ENCODE measurements at places on chromosomes 1 and 21.

- DNase-seq, result no peak
Measured at GRCh38 chr1:36824390-36824861, 209.9 kb downstream of the GRIK3 start.

DNA sequence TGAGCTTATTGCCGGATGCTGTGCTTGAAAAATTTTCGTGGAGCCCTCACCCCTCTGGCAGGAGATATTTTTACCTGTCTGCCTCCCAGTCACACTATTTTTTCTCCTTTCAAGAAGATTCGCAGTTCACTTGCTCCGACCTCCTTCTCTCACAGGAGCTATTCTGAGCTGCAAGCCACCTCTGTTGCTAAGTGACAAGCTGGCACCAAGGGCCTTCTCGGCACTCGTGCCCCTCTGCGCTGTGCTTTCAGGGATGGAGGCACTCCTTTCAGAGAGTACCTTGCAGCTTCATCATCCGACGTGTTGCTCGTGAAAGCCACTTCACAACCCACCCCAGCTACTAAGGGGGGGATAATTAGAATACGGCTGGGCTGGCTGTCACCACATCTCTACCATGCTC is 11.6 kb downstream of the SLC6A17 start:
- DNase-seq, result no peak

DNA sequence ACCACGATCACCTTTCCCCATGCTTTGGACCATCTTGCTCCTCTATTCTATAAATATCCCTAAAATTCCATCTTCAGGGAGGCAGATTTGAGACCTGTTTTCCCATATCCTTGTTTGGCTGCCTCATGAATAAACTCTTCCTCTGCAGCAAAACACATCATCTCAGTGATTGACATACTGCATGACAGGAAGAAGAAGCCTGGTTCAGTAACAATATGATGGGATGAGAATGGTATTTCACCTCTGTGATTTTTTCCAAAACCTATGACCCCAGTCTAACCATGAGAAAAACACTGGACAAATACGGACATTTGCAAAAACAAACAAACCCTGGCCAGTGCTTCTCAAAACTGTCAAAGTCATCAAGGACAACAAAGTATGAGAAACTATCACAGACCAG is 53.8 kb upstream of the ZSWIM5 start:
- no peak for DNase-seq

DNA sequence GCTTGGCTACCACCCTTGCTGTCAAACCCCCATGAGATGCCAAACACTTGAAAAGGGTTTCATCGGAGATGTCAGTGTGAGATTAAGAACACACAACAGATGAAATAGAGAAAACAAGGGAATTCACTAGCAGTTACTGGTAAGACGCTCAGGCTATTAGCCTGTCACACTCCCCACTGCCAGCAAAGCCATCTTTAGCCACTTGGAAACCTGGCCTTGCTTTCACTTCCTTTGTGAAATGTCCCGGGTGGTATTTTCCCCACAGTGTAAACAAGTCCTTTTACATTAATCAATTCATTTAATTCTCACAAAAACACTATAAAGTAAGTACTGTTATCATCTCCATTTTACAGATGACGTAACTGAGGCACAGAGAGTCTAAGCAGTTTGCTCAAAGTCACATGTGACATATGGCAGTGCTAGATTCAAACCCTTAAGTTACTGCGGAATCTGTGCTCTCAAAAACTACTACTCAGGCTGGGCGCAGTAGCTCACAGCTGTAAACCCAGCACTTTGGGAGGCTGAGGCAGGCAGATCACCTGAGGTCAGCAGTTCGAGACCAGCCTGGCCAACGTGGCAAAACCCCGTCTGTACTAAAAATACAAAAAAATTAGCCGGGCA is 32.7 kb upstream of the KHDRBS1 start:
- DNase-seq, result no peak

DNA sequence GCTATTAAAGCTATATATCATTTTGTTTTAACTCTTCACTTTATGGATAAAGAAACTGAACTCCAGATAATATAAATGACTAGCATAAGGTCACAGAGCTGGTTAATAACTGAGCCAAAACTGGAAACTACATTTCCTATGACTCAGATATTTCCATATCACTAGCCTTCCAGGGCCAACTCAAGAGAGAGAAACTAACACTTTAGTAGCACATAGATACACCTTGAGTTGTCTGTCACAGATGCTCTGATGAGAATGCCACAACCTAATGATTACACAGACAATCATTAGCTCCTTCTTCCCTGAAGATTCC is 40.7 kb downstream of the NME7 start:
- no peak for DNase-seq

DNA sequence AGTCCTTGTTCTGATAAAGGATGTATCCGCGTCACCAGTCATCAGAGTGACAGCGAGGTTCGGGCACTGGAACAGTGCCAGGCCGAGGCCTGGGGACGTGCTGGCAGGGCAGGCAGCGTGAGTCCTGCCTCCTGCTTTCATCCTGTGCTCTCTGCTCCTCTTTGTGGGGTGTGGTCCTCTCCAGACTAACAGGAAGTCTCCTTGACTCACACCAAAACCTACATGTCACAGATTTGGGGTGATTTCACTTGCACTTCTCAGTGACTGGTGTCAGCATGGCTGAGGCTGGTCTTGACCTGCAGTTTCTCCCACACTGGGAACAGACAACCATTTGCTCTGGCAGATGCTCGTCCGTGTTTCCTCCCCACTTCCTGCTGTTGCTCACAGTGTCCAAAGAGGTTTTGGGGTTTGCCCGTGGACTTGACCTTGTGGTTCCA is 8.8 kb upstream of the NLRP3 start:
- no peak for DNase-seq

All from stimulated activated CD4-positive, alpha-beta T cell treated with anti-CD3 and anti-CD28 coated beads, Interleukin-15, amount 100 ng/mL, for 1 hour (primary cell).